ENCODE measurements at places on chromosomes 3 and 15.
A peak's percentile ranks its signal among the peaks of the same experiment; 100 is the strongest.

DNA sequence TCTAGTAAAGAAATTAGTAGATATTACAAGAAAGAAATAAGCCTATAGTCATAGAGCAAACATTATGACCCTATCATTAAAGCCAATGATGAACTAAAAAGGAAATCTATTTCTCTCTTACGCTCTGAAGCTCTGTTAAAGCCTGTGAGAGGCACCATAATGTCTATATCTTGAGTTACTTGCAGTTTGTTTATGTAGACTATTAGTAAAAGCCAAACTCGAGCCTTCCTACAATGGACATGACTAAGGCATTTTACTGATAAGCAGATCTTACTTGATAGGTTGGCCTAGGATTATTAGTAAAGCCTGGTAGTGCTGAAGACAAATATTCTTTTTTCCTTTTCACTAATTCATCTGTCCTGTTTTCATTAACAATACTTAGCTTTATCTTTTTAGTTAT lies 32.7 kb downstream of the LRRC3B start:
- no peak for DNase-seq

- no peak for DNase-seq
Measured at GRCh38 chr15:93019090-93019489, 69.9 kb downstream of the RGMA start.

DNA sequence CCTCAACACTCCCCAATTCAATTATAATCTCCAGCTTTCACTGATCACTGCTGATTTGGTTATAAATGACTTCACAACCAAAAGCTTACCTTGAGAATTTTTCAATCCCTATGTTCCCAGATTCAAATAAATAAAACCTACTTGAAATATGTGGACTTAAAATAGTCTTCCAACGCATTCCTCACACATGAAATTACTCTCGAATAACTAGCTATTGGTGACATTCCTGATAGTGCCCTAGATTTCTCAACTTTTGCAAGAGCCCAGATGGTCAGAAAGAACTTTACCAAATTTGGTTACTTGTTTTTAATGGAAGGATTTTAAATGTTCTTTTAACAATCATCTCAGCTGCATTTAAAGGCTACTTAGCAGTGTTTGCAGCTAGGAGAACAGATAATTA lies 605.5 kb downstream of the FHIT start:
- DNase-seq, result peak; percentile 35

DNA sequence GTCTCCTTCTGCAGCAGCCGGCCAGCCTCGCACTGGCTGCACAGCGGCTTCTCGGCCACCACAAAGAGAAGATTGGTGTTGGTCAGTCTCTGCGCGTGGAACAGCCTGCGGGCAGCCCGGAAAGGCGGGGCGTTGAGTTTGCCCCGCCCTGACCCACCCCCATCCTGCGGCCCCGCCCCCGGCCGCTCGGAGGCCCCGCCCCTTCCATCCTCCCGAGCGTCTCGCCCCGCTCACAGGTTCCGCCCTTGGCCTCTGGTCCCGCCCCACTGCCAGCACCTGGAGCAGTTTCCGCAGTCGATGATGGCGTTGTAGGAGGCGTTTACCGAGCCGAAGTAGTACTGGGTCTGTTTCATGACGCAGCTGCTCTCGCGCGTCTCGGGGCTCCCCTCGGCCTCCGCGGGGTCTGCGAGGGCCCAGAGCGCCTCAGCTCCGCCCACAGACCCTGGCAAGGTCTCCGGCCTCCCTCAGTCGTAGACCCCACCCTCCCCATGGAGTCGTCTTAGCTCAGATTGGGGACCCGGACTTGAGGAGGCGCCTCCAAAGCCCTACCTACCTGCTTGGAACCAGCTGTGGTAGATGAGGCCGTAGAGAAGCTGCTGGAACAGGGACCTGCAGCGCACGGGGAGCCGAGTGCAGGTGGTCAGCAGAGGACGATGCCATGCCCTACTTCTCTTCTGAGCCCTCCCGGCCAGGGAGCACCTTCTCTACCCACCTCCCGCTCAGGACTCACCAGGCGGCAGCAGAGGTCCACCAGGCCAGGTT lies 5.9 kb upstream of the TMEM115 start:
- peak; percentile 59 for DNase-seq

GRCh38 chr3:115071166-115071565 lies 75.9 kb downstream of the ZBTB20 start:
- no peak for DNase-seq

DNA sequence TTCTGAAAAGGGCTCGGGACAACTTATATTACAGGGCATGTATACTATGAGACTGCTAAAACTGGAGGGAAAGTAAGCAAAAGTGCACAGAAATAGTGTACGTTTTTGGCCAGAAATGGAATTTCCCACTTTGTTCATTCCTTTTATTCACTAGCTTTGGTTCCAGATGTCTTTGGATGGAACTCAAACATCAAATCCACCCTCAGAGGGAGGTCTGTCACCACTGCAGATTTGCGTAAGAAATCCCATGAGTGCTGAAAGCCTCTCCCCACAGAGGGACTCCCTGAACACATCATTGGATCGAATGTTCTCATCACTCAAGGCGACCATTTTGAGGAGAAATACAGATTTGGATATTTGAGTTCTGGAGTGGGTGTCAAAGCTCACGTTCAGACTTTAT lies 71.6 kb downstream of the FEM1B start:
- DNase-seq, result peak; percentile 85

DNA sequence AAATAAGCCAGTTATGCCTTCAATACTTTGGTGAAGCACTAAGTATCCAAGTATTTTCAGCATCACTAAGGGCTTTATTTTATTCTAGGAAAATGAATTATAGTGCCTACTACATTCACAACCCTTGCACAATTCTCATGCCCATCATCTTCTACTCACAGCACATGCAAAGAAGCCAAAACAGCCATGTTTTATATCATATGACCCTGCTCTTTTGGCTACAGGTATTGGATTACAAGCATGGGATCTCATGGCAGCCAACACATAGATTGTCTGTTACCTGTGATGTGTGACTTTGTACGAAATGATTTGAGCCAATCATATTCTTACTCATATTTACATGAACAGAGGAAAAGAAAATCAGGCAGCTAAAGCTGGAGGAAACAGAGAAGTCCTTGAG lies 38.6 kb downstream of the STT3B start:
- no peak for DNase-seq

GRCh38 chr3:159236321-159236720 lies 434.5 kb downstream of the MFSD1 start:
- DNase-seq, result peak; percentile 68

- no peak for DNase-seq
Measured at GRCh38 chr3:32592696-32593353, 22.2 kb upstream of the DYNC1LI1 start.

GRCh38 chr3:122168044-122168443 lies 15.4 kb upstream of the CASR start:
- DNase-seq, result no peak

DNA sequence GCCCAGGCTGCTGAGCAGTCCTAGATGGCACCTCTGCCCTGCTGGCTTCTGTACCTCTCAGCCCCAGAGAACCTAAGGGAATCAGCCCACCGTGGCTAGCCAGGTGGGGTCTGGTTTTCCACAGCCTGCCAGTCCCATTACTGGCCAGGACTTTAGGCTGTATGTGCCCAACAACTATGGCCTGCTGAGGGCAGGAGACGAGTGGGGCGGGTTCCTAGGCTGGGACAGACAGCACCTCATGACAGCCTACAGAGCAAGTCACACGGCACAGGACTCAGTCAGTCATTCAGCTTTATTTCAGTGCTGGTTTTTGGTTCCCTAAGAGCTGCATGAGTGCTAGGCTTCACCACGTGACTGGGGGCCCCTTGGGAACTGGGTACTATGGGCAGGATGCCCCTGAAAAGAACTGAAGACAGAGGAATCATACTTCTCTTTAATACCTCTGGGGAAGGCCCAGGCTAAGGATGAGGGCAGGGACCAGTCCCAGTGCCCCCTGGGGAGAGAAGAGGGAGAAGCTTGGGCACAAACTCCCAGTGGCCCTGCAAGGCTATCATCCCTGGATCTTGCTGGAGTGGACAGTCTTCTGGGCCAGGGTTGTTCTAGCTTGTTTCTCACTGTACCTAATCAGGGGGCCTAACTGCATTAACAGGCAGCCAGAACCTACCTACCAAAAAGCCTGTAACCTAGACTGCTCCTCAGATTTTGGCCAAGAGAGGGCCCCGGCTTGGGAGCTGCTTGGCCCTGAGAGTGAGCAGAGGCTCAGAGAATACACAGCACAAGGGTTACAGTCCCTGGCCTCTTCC lies 14.8 kb downstream of the CLK3 start:
- DNase-seq, result no peak

GRCh38 chr3:127370906-127371305 lies 83.1 kb upstream of the PRR20G start:
- no peak for DNase-seq

DNA sequence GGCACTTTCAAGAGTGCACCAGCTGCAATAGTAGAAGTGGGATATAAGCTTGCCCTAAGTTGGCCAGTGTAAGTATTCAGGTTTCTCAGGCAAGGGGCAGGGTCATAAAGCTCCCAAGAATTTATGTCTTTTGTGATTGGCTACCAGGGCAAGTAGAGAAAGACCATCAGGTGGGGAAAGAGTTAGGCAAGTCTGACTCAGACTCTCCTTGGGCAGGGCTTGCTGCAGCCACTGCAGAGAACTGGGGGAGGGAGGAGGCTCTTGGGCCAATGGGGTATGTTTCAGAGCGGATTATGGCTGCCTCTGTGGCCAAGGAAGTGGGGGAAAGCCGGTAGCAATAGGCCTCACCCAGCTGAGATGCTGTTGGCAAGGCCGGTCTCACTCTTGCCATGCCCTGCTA lies 44.6 kb upstream of the SLC25A36 start:
- no peak for DNase-seq

Data from fibroblast of upper back skin (primary cell).